Stimulated activated CD8-positive, alpha-beta memory T cell treated with anti-CD3 and anti-CD28 coated beads, Interleukin-4, amount 100 ng/mL, for 4 hours (primary cell): ENCODE measurements at places on chromosomes 1 and 21.

DNA sequence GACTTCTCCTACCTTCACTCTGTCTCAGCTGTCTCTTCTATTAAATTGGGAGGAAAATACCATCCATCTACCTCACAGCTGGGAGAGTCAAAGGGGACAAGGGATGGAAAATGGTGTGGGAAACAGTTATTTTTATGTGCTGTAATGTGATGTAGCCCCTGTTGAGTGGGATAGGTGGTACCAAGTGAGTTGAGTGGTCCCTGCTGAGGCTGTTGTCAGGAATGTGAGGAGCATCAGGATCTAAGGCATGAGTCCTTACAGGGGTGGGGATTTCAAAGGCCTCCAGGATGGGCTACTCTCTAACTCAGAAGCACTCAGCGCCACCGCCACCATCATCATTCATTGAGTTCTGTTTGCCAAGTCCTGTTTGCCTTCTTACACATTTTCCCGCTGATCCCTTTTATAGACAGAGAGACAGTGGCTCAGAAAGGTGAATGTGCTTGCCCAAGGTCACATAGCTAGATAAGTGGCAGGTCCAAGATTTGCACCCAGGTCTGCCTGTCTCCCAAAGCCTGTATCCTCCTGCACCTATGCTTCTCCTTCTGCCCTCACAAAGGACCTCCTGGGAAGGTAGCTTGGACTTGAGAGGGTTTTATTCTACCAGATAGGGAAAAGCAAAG is 4.6 kb upstream of the ID3 start:
- no peak for DNase-seq

GRCh38 chr1:209427811-209428210 is 155.7 kb upstream of the CAMK1G start:
- DNase-seq: no peak

DNA sequence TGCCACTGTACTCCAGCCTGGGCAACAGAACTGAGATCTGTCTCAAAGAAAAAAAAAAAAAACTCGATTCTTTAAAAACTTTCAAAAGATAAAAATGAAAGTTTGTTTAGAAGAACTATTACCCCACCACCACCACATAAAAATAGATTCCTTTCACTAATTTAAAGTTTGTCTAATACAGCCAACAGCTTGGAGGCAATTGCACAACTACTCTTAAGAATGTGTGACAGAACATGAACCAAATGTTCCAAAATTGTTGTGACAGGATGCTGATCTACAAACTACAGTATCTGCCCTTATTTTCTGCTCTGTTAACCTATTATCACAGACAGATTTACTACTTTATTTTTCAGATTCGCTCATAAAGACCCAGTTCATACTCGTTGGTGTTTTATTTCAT is 5.5 kb upstream of the TGFBR3 start:
- no peak for DNase-seq

GRCh38 chr1:178442925-178443324 is 53.8 kb downstream of the CLEC20A start:
- DNase-seq: no peak

GRCh38 chr1:156336242-156336641 is 1.9 kb downstream of the CCT3 start:
- DNase-seq: no peak

- DNase-seq: no peak
Observed at GRCh38 chr1:197178998-197179397, 32.5 kb upstream of the ASPM start.

DNA sequence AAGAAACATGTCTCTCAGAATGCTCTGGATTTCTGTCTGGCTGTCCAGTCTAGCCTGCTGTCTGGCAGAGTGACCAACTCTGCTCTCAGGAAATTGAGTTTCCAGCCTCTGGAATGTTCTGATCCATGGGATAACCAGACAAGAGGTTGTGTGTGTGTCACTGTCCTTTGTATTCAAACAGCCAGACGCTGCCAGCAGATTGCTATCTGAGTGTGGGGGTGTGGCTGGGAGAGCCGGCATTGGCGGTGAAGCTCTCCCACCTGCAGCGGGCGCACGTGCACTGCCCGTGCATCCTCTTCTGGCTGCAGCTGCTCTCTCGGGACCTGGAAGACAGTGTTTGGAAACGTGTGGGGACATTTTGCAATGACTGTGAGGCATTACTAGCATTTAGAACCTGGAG is 26.1 kb downstream of the PKP1 start:
- no peak for DNase-seq

DNA sequence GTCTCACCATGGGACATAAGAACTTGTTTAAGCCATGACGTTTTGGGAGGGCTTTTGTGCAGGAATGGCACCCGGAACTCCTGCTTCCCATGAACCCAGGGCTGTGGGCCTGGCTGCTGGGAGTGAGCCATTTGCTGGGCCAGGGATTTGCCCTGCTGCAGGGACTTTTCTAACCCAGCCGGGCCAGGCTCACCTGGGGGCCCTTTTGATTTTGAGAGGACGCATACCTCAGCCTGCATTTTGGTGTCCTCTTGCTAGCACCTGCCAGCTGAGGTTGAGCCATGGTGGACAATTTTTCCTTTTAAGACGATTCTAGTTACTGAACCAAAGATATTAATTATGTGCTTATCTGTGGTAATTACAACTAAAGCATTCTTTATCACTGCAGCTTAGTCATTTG is 28.9 kb downstream of the GALNT2 start:
- DNase-seq: no peak

GRCh38 chr1:70436622-70437251 is 25.7 kb downstream of the CTH start:
- no peak for DNase-seq

DNA sequence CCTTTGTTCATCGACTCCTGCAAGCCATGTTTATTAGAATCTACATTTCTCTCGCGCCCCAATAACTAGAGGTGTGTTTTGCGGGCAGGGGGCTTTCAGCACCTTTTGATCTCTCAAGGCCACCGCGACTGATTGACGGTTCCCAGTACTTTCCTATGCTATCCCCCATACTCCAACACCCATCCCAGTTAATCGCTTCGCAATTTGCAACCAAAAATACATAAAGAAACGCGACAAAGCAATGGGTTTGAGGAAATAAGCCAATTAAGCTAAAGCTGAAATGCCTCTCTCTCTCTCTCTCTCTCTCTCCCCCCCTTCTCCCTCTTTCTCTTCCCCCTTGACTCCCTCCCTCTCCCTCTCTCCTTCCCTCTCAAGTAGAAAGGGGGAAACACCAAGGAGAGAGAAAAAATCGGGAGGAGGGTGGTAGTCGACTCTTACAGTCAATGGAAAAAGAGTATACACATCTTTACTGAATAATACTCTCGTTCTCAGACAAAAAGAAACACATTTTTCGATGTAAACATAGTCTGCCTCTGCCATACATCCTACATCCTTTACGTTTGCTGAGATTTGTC is 128.0 kb upstream of the DPYD start:
- no peak for DNase-seq

- no peak for DNase-seq
Observed at GRCh38 chr1:93775224-93775623, 93.6 kb upstream of the BCAR3 start.

DNA sequence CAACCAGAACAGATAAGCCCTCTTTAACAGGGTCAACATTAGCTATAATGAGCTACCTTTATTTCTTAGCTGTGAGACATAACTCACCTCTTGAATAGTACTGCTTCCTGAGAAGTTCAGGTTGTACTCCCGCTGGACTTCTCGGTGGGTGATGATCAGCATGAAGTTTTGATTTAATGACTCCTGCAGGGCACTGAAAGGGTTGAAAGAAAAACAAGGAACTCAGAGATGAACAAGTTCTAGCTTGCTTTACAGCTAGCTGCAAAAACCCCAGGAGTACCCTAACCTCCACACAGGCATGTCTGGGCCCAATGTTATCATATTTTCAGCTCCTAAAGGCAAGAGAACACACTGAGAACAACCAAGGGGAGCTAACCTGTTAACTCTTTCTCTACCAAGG is 254.4 kb downstream of the FAF1 start:
- no peak for DNase-seq

DNA sequence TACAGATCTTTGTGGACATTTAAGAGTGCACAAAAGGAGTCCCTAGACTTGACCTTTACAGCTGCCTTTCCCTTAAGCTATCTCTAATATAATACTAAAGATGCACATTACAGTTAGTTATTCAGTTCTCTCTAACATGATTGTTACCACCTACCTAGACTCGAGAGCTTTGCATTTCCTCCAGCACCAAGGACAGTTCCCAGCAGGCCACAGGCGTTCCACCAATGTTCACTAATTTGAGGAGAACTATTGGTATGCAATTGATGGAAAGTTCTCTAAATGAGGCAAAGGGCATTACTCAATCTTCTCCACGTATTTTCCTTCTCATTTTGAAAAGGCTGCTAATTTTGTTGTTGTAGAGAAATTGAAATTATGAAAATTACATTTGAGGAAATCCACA is 5.4 kb upstream of the NTNG1 start:
- DNase-seq: no peak

DNA sequence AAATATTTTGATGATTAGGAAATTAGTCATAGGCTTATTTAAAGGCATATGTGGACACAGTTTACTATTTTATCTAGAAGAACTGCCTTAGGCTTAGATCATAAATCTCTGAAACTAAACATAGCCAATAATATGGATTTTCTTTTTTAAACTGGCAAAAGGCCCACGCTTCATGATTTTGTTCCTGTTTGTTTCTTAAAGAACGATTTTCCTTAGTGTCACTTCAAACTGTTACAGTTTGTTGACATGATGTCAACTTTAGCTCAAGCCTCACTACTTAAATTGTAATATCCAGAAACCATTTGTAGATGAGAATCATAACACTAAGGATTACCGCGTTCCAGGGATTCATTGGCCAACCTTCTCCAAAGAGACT is 322.6 kb downstream of the HHIPL2 start:
- no peak for DNase-seq
